Stimulated activated CD4-positive, alpha-beta T cell treated with anti-CD3 and anti-CD28 coated beads, Interleukin-1b, Interleukin-23, amount 100 ng/mL, for 24 hours (primary cell): ENCODE measurements at places on chromosomes 6 and 20.

- DNase-seq = no peak
Measured at GRCh38 chr6:146819596-146820320, 221.0 kb downstream of the ADGB start.

DNA sequence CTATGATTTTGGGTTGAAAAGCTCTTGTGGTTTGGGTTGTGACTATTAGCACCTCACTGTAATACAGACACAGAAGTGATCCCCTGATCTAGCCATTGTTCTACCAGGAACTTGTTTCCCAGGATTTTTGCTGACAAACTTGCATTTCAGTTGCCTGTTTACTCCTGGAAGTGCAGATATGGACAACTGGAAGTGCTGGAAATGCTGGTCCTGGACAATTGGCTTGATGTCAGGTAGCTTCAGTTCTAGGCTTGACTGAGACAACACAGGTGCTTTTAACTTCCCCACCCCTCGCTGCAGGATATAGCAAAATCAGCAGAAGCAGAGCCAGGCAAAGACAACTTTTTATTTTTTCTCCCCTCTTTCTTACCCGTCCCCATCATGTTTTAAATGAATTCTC, 27.1 kb upstream of the FBXO30 start:
- DNase-seq = no peak

DNA sequence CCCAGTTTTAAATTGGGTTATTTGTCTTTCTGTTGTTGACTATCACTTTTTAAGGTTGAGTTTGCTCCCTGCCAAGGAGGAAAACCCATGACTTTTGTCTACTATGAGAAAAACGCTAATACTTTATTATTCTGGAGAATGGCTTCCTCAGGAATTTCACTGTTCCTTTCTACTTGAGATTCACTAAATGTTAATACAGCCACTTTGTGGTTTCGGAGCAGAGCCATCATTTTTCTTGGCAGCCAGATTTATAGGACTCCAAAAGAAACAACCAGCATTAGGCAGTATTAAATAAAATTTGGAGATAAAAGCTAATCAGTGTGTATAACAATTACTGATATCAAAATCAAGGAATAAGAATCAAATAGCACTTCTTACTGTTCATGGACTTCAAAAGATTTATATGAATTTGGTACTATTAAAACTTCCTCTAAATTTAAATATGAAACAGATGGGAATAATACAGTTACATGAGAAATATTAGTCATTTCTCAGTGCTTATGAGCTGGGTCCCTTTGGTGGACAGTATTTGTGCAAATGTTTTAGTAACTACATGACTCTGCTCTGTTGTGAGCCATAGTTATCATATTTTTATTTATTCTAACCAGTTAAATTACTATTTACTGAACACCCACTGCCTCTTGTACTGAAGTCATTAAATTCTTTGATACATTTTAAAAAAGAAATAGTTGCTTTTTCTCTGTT, 64.1 kb upstream of the FBXO30 start:
- DNase-seq = no peak

GRCh38 chr6:70385901-70386300, 27.4 kb upstream of the FAM135A start:
- DNase-seq = no peak

DNA sequence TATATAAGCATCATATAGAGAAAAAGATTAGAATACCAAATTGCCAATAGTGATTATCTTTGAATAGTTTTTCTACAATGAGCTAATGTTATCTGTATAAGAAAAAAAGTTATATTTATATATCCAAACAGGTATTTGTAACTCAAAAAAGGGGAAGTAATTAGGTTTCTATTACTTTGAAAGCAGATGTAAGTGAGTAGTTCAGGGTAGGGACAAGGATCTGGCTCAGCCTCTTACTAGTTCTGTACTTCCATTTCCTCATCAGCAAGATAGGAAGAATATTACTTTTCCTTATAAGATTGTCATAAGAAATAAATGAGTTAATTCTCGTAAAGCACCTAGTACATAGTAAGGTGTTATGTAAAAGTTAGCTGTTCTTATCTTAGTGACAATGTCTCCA, 32.2 kb downstream of the AHI1 start:
- no peak for DNase-seq

GRCh38 chr20:46171909-46172308, 53.8 kb downstream of the CD40 start:
- DNase-seq = no peak

- no peak for DNase-seq
Measured at GRCh38 chr6:80174900-80175572, 68.6 kb downstream of the BCKDHB start.

GRCh38 chr6:138107752-138108592, 753 bp upstream of the PERP start:
- DNase-seq = no peak

DNA sequence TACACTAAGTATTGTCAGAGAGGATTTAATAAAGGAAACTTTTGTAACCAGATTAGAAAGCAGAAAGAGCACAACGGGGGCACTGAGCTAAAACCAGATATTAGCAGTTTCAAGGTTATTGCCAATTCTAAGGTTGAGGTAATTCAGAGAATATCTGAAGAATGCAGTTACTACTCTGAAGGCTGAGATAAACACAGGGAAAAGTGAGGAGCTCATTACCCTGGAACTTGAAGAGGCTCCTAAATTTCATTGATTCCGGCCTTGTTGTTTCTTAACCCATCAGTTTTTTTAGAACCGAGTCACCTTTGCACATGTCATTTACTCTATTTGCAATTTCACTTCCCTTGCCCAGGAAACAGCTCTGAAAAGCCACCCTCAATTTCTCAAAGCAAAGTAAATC, 72.4 kb upstream of the BTBD3 start:
- no peak for DNase-seq

DNA sequence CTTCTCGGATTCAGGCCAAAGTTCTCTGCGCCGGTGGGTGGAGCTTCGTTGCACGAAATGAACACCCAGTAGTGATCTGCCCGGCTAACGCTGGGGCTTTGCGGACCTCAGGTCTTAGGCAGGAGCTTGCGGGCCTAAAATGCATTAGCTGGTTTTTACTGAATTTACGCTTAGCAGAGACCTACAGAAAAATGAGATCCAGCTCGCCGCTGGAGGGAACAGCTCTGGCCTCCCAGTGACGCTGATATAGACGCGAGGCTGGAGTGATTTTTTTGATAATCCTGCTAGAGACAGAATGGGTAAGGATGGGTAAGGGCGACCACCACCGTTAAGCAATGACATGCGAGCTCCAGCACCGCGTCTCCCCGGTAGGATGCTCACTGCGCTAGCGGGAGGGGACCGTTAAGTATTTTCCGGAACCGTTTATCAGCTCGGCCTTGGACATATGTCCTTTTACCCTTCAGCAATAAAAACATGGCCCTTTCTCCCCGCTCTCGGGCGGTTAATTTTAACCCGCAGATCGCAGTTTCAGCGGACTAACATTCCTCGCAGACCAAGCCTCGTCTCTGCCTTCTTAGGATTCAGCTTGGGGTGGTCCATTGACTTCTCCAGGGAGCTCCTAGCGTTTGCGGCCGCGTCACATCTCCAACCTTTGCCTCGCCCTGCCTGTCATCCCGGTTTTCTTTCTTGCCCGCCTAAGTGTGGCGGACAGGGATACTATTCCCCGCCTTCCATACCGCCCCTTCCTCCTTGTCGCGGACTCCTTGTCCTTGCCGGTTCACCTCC, 109.3 kb downstream of the GPX5 start:
- DNase-seq = no peak

DNA sequence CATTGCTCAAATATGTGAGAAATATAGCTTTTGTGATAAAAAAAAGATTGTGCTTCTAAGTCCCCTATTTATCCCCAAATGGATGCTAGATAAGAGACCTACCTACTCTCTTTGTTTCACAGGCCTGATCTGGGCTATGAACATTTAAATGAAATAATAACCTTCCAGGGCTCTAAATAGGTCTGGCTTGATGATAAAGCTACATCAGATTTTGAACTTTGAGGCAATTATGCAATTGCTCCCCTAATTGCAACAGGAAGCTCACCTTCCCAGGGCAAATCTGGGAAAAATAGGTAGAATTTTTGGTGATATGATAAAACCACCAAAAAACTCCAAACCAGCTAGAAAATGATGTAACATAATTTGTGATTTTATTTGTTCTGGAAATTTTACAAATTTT, 624.5 kb downstream of the PKHD1 start:
- DNase-seq = no peak

DNA sequence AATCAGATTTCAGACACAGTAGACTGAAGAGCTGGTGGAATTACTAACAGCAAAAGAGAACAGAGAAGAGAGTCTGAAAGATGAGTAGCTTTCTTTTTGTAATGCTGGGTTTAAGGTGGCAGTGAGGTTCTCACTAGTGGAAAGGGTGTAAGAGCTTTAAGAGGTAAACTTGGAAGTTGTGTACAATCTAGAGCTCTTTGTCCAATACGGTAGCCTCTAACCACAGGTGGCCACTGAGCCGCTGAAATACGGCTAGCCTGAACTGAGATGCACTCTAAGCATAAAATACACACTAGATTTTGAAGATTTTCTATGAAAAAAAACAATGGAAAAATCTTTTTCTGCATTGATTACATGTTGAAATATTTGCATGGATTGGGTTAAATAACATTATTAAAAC, 4.0 kb downstream of the ELOVL2 start:
- no peak for DNase-seq

GRCh38 chr6:50077385-50077784, 27.7 kb upstream of the DEFB112 start:
- no peak for DNase-seq

DNA sequence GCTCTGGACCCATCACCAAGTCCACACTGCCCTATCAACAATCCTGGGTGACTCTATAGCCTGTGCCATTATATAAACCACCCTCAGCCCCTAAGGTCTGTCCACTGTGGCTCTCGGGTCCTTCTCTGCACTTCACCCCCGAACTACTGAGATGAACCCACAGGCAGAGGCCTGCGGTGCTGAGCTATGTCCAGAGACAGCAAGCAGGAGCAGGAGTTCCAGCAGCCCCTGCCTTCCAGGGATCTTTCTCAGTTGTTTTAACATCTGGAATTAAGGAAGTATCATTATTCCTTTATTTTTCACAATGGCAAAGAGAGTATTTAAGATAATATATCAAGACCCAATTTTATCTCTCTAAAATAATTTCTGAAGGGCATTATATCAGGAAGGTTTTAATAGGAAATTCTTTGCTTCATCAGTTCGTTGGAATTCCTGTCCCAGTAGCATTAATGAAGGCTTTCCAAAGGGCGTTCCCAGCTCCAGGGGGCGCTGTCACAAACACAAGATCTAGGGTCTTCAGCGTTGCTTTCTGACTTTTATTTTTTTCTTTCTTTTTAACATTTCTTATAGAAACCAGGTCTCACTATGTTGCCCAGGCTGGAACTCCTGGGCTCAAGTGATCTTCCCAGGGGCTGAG, 27.3 kb downstream of the RRBP1 start:
- DNase-seq = no peak

- no peak for DNase-seq
Measured at GRCh38 chr20:5602346-5602745, 147.9 kb upstream of the SHLD1 start.

DNA sequence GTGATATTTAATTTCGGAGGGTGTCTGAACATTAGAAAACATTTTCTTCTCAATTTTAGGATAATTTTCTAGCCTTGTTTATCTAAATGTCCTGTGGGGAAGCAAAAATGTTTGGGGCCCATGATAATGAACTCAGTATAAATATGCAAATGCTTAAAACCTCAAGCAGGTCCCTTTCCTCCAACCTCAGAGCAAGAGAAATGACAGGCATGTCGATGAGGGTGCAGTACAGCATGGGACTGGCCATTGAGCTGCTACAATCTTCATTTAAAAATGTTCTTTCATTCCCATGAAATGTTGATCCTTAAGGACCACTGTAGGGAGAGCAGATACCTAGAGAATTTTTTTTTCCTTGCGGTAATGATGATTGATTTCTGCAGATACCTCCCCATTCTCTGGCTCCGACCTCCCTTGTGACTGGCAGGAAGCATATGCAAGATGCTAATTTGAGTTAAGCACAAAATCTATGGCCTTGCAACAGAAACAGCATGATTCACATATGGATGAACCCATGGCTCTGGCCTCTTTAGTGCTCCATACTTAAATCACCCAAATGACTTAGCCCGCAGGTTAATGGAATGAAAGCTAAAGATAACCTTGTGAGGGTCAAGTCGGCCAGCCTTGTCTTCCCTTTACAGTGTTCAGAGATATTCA, 243.3 kb downstream of the SOX4 start:
- DNase-seq = no peak

DNA sequence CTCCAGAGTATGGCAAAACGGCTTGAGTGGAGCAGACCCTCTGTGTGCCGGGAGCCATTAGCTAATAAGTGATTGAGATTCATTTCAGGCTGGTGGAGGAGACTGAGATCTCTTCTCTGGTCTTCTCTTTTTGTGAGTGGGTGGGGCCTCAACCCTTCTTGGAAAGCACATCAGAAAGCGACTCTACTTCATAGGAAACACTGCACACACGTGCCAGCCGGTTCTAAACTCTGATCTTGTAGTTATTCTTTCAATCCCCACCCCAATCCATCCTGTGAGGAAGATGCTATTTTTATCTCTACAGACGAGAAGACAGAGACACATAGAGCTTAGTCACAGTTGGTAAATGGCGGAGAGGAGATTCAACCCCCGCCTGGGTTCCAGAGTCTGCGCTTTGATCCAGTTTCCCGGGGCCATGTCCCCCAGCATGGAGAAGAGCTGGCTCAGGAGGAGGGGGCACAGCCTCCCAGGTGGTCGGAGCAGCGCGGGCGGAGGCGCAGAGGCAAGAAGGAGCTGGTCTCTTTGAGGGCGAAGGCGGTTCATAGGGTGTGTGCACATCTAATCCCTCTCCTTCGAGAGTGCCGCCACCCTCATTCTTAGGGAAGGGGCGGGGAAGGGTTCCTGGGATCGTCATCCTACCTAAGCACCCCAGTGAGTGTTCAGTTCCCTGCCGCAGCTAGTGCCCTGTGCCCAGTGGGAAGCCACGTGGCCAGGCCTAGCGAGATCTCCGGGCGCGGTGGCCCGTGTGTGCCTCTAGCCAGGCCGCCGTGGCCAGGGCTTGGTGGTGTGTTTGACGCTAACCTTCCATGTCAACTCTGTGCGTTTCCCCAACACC, 49.0 kb upstream of the TAGAP start:
- DNase-seq = no peak

DNA sequence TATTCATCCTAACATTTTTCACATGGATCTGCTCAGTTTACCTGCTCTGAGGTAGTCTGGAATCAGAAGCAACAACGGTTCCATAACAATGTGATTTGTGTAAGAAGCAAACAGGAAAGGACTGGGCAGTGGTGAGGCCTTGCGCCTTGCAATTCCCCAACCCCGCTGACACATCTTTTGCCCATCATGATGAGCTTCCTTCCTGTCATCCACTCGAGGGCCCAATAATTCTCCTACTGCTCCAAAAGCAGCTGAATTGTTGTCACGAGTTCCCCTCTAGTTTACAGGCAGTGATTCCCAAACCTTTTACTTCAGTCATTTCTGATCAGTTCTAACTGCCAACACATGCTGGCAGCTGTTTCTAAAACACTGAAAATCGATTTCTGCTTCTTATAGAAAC, 22.9 kb downstream of the STX7 start:
- DNase-seq = no peak

- DNase-seq = no peak
Measured at GRCh38 chr20:44003609-44004008, 89.0 kb downstream of the TOX2 start.
